ENCODE measurements at places on chromosomes 5 and 9. TPM values are rescaled to one million over a fixed set of nuclear protein-coding genes. Genes with fewer than 3 reads are reported as not detected.

The RICTOR gene
- total RNA-seq: 12.5 TPM

The MLANA gene
- not detected for total RNA-seq

The RXRA gene
- 22.4 TPM for total RNA-seq

The C1QTNF2 gene
- total RNA-seq: 0.20 TPM

The PCDHGA3 gene
- 0.49 TPM for total RNA-seq

The DNAJC21 gene
- total RNA-seq: 20.7 TPM

The RANBP3L gene
- not detected for total RNA-seq
